Fibroblast of the conjunctiva (primary cell): ENCODE measurements at places on chromosomes 5 and 9.

DNA sequence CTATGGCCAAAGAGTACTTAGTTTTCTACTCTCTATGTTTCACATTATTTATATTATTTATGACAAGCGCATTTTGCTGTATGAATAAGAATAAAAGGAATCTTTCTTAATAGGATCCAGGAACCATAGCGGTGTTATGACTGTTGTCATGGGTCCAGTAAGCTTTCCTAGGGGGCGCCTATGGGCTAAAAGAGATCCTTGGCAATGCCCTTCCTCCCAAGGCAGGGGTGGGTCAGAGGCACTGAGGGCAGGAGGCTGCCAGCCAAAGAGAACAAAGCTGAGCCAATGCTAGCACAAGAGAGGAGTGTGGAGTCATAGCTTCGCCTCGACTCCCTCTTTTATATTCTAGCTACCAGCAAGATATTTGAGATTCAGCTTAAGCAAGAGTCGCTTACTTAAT, 98.4 kb upstream of the GNAQ start:
- peak; percentile 81 for DNase-seq

DNA sequence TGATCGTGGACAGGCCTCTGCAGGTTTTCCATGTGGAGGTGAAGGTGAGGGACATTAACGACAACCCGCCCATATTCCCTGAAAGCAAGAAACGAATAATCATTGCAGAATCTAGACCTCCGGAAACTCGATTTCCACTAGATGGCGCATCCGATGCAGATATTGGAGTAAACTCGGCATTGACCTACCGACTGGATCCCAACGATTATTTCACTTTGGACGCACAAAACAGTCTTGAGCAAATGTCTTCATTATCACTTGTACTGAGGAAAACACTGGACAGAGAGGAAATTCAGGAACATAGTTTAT, 621 bp downstream of the PCDHA13 start:
- no peak for DNase-seq

GRCh38 chr5:115337882-115338281, 41.4 kb upstream of the CCDC112 start:
- DNase-seq, result no peak

DNA sequence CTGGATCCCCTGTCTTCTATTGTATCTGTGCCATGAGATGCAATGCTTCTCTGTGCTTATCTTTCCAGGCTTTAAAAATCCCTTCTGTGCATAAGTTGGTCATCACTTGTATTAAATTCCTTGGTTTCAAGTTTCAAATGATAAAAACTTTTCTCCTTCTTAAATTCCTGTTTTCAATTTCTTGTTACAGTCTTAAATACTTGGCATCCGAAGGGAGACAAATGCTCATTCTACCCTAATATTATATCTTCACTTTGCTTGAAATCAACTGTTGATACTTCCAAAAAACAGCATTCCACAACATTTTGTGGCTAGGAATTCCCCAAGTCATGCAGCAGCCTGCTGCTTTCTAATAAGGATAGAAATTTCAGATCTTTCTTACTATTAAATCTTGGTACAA, 413.2 kb upstream of the ACTBL2 start:
- no peak for DNase-seq

DNA sequence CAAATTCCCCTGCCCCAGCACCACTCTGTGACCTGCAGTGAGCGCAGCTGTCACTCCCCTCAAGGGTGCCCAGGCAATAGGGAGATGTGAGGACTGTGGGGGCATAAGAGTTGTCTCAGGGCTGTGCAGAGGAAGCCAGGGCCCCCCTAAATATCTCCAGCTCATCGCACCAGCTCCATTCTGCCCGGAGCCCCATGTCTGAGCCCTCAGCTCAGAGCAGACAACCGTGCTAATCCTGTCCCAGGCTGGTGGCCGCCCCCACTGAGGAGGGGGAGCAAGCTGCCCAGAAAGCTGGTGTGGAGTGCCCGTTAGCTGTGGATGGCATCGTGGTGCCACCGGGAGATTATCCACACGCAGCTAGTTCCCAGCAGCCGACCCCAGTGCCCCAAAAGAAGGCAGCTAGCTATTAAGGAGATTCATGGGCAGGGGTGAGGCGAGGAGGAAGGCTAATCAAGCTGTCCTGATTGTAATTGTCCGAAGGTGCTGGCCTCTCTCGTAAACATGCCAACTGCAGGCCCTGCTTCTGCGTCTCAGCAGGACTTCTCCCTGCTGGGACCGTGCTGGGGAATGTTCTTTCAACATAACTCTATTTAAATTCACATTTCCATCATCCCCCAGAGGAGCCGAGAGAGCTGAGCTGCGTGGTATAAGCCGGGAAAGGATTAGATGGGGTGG, 17.0 kb upstream of the FIBCD1 start:
- DNase-seq, result no peak

DNA sequence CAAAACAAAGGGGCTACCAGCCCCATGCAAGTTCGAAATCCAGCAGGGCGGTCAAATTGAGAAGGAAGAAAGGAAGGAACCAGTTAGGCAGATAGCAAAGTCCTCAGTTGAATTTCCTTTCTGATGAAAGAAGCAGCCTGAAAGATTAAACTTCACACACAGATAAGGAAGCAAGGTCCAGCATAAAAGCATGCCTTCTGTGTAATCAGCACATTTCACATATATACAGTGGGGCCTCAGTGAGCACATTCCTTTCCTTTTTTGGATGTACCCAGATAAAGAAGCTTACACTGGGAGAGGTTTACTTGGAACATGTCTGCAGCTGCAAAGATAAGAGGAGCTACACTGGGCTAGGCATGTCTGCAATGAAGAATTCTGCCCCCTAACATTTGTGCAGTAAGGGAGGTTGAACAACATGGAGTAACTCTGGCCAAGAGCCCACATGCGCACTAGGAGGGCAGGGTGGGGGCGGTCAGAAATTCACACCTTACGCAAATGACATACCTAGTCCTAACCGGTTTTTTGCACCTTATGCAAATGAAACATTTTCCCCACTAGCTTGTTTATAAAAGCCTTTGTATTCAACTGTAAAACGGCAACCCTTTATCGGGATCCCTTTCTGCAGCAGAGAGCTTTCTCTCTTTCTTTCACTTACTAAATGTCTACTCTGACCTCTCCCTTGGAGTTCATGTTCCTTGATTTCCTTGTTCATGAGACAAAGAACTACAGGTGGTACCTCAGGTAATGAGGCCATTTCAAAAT, 149.7 kb upstream of the FBXL17 start:
- no peak for DNase-seq
